ENCODE measurements at places on chromosomes 12 and 14. TPM values are rescaled to one million over a fixed set of nuclear protein-coding genes. Genes with fewer than 3 reads are reported as not detected.

The BMAL2 gene
- 9.3 TPM for total RNA-seq

The CPSF6 gene
- total RNA-seq, result 24.8 TPM

The SUSD6 gene
- total RNA-seq, result 18.4 TPM

The SYCP3 gene
- not detected for total RNA-seq

The SYNDIG1L gene
- total RNA-seq, result not detected

The SRRM4 gene
- under 0.01 TPM for total RNA-seq

The DDHD1 gene
- 5.5 TPM for total RNA-seq

The TAS2R20 gene
- total RNA-seq, result 0.51 TPM

The PTPRR gene
- 0.25 TPM for total RNA-seq

The SLC2A14 gene
- total RNA-seq, result not detected

The CDH24 gene
- total RNA-seq, result 13.8 TPM

The MGP gene
- total RNA-seq, result 10.8 TPM

The ZC2HC1C gene
- total RNA-seq, result 2.4 TPM

The IFNG-AS1 gene
- total RNA-seq, result not detected

The CLEC1B gene
- total RNA-seq, result not detected

The LRP1-AS gene
- total RNA-seq, result not detected

The ASB2 gene
- total RNA-seq, result 0.13 TPM

The MEG3 gene
- total RNA-seq, result 69.5 TPM

The RERG gene
- 5.7 TPM for total RNA-seq

The TPPP2 gene
- not detected for total RNA-seq

The RILPL2 gene
- total RNA-seq, result 3.7 TPM

The MAP1LC3B2 gene
- total RNA-seq, result 0.13 TPM

The CD163 gene
- total RNA-seq, result not detected

The CLEC2A gene
- total RNA-seq, result not detected

All from mesangial cell (primary cell).